T-helper 2 cell treated with Interferon-gamma antibody and Interleukin-4, amounts not matched to agents 5 μg/mL and 100 μg/mL, for 36 hours (primary cell): ENCODE measurements at places on chromosomes 2 and 18.

- DNase-seq = no peak
Measured at GRCh38 chr2:15243762-15244161, 317.4 kb downstream of the NBAS start.

DNA sequence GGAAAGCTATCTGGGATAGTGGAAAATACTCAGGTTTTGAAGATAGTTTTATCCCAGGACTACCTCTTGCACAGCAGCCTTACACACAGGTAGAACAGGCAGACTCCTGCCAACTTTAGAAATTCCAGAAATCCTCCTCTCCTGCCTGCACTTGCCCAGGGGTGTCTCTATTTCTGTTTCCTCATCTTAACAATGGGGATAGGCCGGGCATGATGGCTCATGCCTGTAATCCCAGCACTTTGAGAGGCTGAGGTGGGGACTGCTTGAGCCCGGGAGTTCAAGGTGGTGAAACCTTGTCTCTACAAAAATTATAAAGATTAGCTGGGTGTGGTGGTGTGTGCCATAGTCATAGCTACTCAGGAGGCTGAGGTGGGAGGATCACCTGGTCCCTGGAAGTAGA, 117.0 kb upstream of the ARL5A start:
- DNase-seq = no peak

DNA sequence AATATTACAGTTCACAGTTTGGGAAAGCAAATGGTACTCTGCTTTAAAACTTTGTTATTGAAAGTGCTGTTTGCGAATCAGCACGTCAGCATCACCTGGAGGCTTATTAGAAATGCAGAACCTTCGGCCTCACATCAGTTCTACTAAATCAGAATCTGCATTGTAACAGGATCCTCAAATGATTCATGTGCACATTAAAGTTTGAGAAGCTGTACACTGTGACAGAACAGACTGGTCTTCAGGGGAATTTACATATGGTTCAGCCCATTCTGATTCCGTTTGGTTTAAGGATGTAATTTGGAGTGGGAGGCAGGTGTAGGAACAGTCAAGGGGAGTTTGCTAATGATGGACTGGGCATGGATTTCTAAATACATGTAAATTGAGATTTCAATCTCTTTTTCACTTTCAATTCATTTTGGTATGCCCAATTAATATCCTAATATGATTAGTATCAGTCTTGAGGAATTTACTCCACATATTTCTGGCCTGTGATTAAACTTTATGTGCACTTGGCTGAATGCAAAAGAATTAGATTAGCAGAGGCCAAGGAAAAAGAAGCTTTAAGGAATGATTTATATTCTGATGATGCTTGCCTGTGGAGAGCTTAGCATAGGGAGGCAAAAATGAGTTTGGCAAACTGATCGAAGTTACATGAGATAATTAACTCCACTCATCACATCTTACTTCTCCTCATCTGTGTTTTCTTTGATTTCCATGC, 248.8 kb downstream of the XIRP2 start:
- DNase-seq = no peak

GRCh38 chr2:191797942-191798876, 48.7 kb downstream of the CAVIN2 start:
- DNase-seq = no peak

- no peak for DNase-seq
Measured at GRCh38 chr2:5696945-5697521, 4.8 kb downstream of the SOX11 start.

DNA sequence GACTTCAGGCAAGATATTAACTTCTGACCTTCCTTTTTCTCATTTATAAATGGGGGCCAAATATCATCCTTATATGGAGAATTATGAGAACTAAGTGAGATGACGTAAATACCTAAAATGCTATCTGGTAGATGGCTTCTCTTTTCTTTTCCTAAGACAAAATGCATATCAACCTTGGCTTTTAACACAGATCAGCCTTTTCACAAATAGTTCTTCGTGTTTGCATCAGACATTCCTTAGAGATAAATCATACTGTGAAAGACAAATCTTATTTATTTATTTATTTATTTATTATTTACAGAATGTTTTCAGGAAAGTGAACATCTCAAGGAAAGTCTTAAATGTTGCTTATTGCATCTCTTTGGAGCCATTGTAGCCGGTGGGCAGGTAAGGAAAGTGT, 62.8 kb downstream of the NBEAL1 start:
- no peak for DNase-seq

DNA sequence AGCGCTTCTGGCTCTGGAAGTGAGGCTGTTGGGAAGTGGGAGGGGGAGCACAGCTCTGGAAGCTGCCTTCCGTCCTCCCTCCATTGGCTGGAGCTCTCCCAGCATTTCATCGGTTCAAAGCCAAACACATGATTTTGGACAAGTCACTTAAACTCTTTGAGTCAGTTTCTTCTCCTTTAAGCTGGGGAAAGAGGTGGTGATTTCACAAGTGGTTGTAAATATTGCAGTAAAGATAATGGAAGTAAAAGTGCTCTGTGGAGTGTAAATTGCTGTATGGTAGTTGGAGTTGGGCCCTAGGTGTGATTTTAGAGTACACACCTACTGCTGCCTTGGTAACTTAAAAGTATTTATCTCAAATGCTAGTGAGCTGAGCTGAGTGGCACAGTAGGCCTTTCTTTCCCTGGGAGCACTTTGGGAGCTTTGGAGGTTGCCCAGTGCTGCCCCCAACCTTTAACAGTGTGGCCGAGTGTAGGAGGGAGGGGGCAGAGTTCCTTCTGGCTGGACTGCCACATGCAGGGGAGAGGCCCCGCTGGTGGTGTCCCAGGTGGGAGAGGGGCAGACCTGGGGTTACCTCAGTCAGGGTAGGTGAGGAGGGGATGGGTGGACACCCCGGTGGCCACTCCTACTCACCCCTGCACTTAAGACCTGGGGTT, 54.7 kb downstream of the ASAP2 start:
- no peak for DNase-seq

- DNase-seq = no peak
Measured at GRCh38 chr2:219645631-219646527, 18.4 kb downstream of the SLC4A3 start.

DNA sequence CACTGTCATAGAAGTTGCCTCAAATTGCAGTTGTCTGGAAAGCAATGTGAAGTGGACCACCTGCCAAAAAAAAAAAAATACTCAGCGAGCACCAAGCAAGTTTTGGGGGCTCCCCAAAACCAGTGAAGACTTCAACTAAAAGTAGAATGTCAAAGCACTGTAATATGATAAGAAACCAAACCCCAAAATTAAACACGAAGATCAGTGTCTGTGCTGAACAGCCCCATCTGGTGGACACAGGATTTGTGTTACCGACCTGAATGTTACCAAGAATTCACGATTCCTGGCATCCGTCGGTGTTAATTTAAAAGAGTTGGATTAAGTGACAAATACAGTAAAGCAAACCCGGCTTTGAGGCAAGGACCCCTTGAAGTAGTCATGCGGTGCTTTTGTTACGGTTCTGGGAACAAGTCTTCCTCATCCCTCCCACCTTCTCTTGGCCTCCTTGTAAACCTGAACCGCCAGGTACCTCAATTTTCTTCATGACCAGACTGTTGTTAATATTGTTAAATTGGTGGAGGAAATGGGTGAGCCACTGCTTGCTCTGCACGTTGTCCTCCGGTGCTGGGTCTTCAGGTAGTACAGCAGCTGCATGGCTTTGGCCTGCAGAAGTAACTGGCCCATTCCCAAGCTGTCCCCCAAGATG, 31.3 kb upstream of the SSB start:
- peak; percentile 36 for DNase-seq

DNA sequence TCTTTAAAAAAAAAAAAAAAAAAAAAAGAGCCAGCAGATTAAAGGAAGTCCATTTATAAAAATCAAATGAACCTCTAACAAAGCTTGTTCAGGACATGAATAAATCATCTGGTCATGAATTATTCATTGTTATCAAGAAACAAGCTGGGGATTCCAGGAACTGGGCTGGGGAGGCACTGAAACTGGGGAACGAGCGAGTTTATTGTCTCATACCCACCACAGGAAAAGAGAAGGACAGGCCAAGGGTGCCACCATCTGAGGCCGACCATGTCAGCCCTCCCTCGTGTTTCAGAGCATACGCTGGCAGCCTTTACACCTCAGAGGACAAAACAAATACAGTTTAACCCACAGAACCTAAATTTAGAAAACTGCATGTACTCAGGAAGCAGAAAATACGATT, 164.2 kb downstream of the VWC2L start:
- DNase-seq = no peak

GRCh38 chr18:23629444-23629946, 33.2 kb downstream of the ANKRD29 start:
- no peak for DNase-seq

- no peak for DNase-seq
Measured at GRCh38 chr18:28183418-28184078, 6.6 kb upstream of the CDH2 start.

GRCh38 chr2:178886006-178886405, 78.8 kb upstream of the TTN start:
- no peak for DNase-seq

GRCh38 chr2:150247481-150247880, 240.0 kb downstream of the RND3 start:
- no peak for DNase-seq

- peak; percentile 78 for DNase-seq
Measured at GRCh38 chr2:20868377-20868776, 45.5 kb upstream of the LDAH start.

DNA sequence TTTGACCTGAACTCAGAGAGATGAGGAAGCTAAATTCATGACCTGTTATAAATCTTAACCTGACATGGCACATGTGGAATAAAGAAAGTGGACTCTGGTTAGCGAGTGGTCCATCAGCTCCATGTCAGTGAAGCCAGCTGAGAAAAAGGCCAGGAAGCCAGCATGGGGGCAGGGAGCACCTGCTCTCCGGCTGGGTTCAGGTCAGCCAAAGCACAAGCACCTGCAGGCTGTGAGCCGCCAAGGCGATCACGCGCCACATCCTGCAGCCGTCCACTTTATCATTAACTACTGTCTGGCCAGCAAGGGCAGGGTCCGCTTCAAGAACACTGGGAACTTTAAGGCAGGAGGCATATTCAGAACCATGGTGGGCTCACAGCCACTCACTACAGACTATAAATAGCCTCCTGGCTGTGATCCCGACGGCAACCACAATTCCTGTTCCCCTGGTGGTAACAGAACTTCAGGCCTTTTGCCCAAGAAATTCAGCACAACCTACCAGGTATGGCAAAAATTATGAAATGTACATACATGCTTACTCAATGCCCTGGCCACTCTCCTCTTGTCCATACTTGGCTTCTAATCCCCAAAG, 35.5 kb downstream of the ACVR1 start:
- DNase-seq = no peak

DNA sequence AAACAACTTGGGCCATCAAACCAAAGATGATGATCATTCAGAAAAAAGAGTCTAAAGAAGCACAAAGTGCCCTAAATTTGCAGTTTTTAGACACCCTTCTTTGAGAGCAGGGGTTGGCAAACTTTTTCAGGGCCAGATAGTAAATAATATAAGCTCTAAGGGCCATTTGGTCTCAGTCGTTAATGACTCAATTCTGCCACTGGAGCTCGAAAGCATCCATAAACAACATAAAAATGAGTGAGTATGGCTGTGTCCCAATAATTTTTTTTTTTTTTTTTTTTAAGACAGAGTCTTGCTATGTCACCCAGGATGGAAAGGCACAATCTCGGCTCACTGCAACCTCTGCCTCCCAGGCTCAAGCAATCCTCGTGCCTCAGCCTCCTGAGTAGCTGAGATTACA, 152.3 kb downstream of the DTNB start:
- no peak for DNase-seq

- peak; percentile 59 for DNase-seq
Measured at GRCh38 chr2:157782057-157782845, 93.9 kb downstream of the ACVR1 start.

GRCh38 chr2:31188131-31188530, 29.2 kb downstream of the CAPN14 start:
- no peak for DNase-seq

DNA sequence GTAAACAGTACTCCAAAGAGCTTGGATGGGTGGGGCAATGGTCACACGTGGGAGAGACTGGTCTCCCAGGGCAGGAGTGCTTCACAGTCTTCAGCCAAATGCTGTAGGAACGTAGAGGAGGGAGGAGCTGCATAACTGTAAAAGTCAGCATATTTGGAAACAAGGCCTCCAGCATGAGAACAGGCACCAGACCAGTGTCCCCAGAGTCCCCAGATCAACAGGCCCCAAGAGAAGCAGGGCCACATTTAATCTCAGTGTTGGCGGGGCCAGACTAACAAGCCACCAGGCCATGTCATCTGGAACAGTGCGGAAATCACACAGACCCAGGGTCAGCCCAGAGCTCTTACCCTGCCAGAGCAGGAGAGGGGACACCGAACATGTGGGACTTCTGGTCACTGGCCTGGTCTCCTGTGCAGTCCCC, 63.2 kb downstream of the ADCY3 start:
- DNase-seq = no peak

DNA sequence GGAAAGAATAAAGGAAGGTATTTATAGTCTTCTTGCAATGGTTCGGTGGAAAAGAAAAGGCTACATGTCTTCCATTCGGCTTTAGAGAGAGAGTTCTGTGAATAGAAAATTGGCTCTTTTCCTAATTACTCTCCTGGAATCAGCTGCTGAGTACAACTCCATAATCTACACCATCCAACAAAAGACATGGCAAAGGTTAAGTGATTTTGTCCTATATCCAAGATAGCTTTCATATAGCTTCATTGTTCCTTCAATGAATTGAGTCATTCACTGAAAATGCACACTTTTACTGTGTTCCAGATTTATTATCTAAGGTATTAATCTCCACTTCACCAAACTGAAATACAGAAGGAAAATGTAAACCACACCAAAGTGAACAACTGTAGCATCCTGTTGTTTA, 514.5 kb downstream of the LRRTM4 start:
- DNase-seq = no peak

- DNase-seq = no peak
Measured at GRCh38 chr18:22667156-22667555, 249.4 kb upstream of the CTAGE1 start.

DNA sequence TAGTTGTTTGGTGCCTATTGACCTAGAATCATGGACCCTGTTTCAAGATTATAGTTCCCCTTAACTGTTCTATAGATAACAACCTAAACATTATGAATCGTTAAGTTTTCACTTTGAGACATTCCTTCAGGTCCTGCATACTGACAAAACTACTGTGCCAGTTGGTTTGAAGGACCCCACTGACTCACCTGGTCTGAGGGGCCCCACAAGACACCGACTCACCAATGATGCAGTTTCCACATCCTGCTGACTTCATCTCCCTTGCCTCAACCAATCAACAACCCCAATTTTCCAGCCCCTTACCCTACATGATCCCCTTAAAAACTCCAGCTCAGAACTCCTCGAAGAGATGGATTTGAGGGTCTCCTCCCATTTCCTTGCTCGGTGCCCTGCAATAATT, 89.6 kb upstream of the CCDC141 start:
- DNase-seq = no peak
